ENCODE measurements at places on chromosomes 7 and 10. TPM values are rescaled to one million over a fixed set of nuclear protein-coding genes. Genes with fewer than 3 reads are reported as not detected.

The CCDC201 gene
- not detected for total RNA-seq

The DNA2 gene
- 8.3 TPM for total RNA-seq

The DIP2C gene
- 2.9 TPM for total RNA-seq

The SPDYE2B gene
- not detected for total RNA-seq

The SHTN1 gene
- total RNA-seq, result 0.65 TPM

The INSYN2A gene
- not detected for total RNA-seq

The PIK3CG gene
- total RNA-seq, result 5.3 TPM

The CHAT gene
- total RNA-seq, result not detected

The TAS2R4 gene
- total RNA-seq, result 2.1 TPM

The ZNF438 gene
- 2.4 TPM for total RNA-seq

The CALHM1 gene
- not detected for total RNA-seq
